ENCODE measurements at places on chromosomes 3 and 15.

- peak; percentile 21 for DNase-seq
Observed at GRCh38 chr3:53890726-53891475, 758 bp downstream of the SELENOK start.

- no peak for DNase-seq
Observed at GRCh38 chr3:175951047-175951694, 1092.0 kb downstream of the NAALADL2 start.

DNA sequence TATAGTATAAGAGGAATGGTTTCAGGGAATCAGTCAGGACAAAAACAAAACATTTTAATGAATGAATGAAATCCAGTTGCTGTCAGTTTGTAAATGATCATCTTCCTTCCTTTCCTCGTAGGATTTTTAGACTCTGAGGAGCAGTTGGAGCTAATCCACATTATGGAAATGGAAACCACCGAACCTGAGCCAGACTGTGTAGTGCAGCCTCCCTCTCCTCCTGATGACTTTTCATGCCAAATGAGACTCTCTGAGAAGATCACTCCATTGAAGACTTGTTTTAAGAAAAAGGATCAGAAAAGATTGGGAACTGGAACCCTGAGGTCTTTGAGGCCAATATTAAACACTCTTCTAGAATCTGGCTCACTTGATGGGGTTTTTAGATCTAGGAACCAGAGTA lies 3.1 kb downstream of the TIPARP start:
- no peak for DNase-seq

DNA sequence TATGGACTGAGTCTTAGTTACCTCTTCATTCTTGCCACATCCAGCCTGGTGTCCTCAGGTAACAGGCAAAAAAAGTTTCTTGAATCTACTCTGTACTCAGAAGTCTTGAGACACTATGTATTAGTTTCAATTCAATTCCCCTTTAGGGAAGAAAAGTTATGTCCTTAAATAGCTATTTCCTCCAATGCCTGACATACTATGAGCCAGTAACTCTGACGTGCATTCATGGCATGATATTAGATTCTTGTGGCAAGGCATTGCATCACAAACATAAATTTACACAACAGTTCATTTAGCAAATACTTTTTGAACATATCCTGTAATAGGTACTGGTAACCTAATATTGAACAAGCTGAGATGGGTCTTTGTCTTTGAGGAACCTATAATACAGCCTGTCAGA lies 109.3 kb upstream of the FOXB1 start:
- no peak for DNase-seq

- no peak for DNase-seq
Observed at GRCh38 chr3:179436517-179436916, 14.8 kb downstream of the GNB4 start.

- no peak for DNase-seq
Observed at GRCh38 chr3:187185759-187186158, 11.5 kb upstream of the RTP1 start.

GRCh38 chr3:108122276-108122675 lies 31.4 kb upstream of the CD47 start:
- no peak for DNase-seq

Data from activated T-helper 9 cell treated with anti-CD3 and anti-CD28 coated beads, Interleukin-2, amount 50 U/mL, for 16 hours (primary cell).